Stimulated activated CD8-positive, alpha-beta memory T cell treated with anti-CD3 and anti-CD28 coated beads, Interleukin-12 subunit alpha, Interleukin-12 subunit beta, amount 100 ng/mL, for 1 hour (primary cell): ENCODE measurements at places on chromosomes 6 and 20.

- DNase-seq = no peak
Observed at GRCh38 chr6:64948261-64948660, 758.8 kb downstream of the EYS start.

- DNase-seq = no peak
Observed at GRCh38 chr6:129981598-129981997, 36.8 kb upstream of the L3MBTL3 start.

DNA sequence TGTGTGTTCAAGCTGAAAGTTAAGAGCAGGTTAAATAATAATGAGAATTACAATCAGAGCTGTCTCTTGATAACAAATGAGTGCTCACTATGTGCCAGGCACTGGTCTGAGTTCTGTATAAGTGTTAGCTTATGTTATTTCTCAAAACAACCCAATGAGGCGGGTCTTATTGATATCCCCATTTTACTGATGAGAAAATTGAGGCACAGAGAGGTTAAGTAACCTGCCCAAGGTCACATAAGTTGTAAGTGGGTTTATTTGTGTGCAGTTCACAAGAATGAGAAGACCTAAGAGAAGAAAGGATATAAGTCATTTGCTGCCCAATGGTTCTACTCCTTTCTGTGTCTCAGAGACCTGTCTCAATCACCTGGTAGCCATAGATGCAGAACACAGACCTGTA, 34.1 kb upstream of the ARMH2 start:
- no peak for DNase-seq

GRCh38 chr6:142030115-142030619, 102.6 kb upstream of the GJE1 start:
- no peak for DNase-seq

DNA sequence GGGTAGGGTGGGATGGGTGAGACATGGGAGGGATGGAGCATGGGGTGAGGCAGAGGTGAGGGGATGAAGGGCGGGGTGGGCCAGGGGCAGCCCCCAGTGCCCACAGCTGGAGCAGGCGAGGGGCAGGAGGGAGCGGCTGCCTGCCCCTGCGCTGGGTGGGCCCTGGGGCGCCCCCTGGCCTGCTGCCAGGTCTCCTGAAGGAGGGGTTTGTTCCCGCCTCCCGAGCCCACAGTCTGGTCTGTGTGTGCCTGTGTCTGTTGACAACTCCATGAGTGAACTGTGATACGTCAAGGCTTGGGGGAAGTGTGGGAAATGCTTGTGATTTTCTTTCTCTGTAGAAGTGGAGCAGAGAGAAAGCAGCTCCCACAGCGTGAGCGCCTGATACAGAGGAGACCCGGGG, 10.9 kb upstream of the MRGBP start:
- DNase-seq = no peak

DNA sequence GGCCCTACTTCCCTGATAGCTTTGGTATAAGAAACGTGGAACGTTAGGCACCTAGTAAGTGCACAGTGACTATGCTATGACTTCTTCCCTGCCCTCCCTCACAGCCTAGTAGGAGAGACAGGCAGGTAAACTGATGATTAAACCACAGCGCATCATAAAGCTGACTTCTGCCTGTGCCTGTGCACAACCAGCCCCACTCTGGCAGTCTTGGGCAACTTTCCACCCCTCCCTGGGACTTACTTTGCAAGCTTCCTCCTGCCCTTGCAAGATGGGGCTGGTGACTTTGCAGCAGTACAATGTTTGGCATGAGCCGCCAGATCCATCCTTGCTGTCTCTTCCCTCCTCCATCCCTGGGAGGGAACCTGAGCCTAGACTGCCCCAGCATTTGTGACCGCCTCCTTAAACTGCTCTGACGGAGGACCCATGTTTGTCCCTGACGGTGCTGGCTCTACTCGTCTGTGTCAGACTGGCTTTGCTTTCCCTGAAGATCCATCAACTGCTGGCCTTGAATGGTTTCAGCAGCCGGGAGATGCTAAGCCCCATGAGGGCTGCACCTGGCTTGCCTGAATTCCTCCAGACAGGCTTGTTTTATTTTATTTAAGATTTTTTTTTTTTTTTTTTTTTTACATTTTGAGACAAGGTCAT, 36.1 kb downstream of the EFCAB8 start:
- DNase-seq = no peak

- DNase-seq = no peak
Observed at GRCh38 chr20:36548704-36549627, 7.6 kb downstream of the MYL9 start.
